Spinal cord (tissue), 10 donors: ENCODE measurements at places on chromosomes 1 and 21. TPM values are rescaled to one million over a fixed set of nuclear protein-coding genes. Genes with fewer than 3 reads are reported as not detected.

LCE1B gene
- polyA plus RNA-seq = not detected

RSPH1 gene
- polyA plus RNA-seq = 24.8 TPM

OR2AK2 gene
- polyA plus RNA-seq = not detected

DRAXIN gene
- polyA plus RNA-seq = 11.4 TPM

TPTE gene
- polyA plus RNA-seq = not detected

HMGCS2 gene
- polyA plus RNA-seq = 0.63 TPM

GRCh38 chr1:203152158-203153034 is 23.2 kb downstream of the MYBPH start:
- peak overlapping the region; percentile 49 for H3K27ac ChIP-seq
- H3K27me3 ChIP-seq = no peaks in the 10 kb centered on the region
- DNase-seq = no peak
- H3K36me3 ChIP-seq = peaks cover 13% of the 10 kb centered on the region

DNA sequence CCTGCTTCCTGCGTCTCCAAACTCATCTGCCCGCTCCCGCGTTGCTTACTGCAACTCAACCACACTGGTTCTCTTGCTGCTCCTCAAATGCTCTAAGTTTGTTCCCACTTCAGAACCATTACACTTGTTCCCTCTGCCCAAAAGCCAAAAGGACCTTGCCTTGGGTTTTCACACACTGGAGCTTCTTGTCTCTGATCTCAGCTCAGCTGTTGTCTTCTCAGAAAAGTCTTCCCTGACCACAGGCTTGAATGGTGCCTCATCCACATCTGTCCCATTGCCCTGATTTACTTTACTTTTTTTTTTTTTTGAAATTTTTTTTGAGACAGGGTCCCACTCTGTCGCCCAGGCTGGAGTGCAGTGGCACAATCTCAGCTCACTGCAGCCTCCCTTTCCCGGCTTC is 44.3 kb upstream of the SYT14 start:
- H3K4me3 ChIP-seq = no peak overlapping the region
- DNase-seq = no peak
- H3K36me3 ChIP-seq = no peaks in the 10 kb centered on the region
- H3K27me3 ChIP-seq = peaks cover 3% of the 10 kb centered on the region
- H3K4me1 ChIP-seq = no peaks in the 10 kb centered on the region
- H3K27ac ChIP-seq = no peak overlapping the region

GRCh38 chr1:31772669-31773248 is 8.6 kb upstream of the ADGRB2 start:
- H3K4me1 ChIP-seq = peaks cover 53% of the 10 kb centered on the region
- H3K36me3 ChIP-seq = no peaks in the 10 kb centered on the region
- no peak for DNase-seq

DNA sequence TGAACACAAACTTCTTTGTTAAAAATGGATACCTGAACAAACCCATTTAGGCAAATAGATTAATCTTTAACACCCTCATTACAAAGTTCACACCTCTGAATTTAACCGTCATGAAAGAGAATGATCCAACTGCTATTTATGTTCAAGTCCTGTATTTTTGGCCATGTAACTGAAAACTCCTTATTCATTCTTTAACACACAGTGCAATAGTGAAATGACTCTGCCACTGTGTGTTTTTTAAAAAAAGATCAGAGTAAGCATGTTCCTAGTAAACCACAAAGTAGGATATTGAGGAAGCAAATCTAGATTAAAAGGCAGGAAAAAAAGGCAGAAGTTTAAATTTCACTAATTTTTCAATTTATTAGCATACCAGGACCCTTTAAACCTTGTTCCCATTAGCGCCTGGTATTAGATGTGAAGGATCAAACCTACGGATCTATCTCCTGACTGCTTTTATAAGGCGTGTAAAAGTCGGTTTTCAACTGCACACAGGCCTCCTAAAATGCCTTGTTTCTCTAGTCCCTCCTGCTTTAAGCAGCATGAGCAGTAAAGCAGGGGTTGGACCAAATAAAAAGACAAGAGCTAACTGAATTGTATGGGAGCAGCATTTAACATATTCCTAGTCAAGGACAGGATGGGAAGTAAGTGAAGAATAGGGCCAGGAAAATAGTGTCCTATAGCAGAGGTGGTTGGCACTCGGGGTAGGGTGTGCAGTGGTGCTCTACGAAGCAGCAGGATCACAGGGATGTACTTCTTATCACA is 33.4 kb downstream of the NUCKS1 start:
- no peaks in the 10 kb centered on the region for H3K4me1 ChIP-seq
- H3K36me3 ChIP-seq = peaks cover 5% of the 10 kb centered on the region
- no peak overlapping the region for H3K27ac ChIP-seq
- no peak for DNase-seq
- H3K4me3 ChIP-seq = no peak overlapping the region
- no peaks in the 10 kb centered on the region for H3K27me3 ChIP-seq

- no peaks in the 10 kb centered on the region for H3K36me3 ChIP-seq
- no peaks in the 10 kb centered on the region for H3K27me3 ChIP-seq
- H3K4me1 ChIP-seq = peaks cover 3% of the 10 kb centered on the region
- DNase-seq = no peak
Measured at GRCh38 chr1:117318426-117318825, 48.8 kb upstream of the MAN1A2 start.

GRCh38 chr1:75133750-75134646 is at the start of gene LHX8:
Gene LHX8 (plus strand): TSS chr1:75134388. CDS start chr1:75136615, 2,227 bp downstream.
- DNase-seq = peak; percentile 58
- H3K4me3 ChIP-seq = no peak within 1 kb of the TSS
- H3K27me3 ChIP-seq = peaks cover 97% of the 10 kb centered on the region
- peaks cover 37% of the 10 kb centered on the region for H3K4me1 ChIP-seq
- H3K36me3 ChIP-seq = no peaks in the 10 kb centered on the region

DNA sequence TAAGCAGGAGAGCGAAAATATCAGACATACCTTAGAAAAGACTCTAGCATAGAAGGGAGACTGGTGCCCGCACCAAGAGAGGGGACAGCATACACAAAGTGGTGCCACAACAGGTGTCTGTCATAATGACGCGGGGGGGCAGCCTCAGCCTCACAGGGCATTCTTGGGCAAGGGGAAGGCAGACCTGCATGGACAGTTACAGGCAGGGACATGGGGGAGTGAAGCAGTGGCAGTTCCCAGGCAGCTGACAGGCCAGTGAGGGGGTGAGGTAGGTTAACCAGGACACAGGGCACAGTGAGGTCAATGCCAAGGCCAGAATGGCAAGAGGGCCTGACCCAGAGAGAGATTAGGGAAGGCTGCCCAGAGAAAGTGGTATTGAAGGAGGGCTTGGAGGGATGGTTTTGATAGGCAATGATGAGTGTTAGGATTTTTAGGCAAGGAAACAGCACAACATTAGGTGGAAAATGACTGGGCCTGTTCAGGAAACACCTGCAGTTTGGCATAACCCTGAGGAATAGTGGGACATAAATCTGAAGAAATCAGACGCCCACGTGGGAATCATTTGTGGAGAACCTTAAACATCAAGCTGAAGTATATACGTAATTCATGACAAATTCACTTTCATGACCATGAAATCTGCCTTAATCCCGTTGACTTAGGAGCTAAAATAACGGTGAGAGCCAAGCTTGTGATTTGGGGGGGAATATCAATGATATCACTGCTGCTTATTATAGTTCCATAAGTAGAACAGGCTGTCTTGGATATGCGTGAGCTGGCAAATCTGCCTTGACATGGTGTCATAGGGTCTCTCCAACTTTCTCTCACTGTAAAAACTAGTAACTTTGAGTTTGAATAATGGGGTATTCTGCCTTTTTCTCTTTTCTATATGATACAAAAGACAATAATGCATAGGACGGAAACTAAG is 8.9 kb downstream of the PTPN14 start:
- H3K27ac ChIP-seq = no peak overlapping the region
- no peaks in the 10 kb centered on the region for H3K27me3 ChIP-seq
- no peak overlapping the region for H3K4me3 ChIP-seq
- no peaks in the 10 kb centered on the region for H3K4me1 ChIP-seq
- no peaks in the 10 kb centered on the region for H3K36me3 ChIP-seq

DNA sequence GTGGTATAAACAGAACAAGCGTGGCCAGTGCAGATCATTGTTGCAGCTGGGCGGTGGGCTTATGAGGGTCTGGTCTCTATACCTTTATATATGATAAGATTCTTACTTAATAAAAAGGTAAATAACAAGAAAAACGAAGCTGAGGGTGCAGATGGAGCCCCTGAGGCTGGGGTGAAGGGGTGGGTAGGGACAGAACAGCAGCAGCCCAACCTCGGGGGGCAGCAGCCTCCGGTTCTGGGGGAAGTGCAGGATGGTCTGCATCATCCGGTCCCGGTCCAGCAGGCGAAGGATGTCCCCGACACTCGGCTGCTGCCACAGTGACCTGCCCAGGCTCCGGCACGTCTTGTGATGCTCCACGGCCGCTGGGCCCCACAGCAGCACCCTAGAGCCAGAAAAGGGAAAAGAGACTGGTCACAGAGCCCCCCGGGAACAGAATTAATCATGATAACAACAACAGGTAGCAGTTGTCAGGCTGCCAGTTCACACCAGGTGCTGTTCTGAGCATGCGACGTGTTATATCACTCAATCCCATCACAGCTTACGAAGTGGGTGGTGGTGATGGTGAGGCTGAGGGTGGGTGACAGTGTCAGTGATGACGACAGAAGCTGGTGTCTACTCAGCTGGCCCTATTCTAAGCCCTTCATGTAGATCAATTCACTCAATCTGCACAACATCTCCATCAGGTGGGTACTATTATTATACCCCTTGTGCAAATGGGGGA is 35.5 kb downstream of the MRAP start:
- H3K27ac ChIP-seq = peak overlapping the region; percentile 90
- no peaks in the 10 kb centered on the region for H3K27me3 ChIP-seq
- peaks cover 49% of the 10 kb centered on the region for H3K4me1 ChIP-seq
- DNase-seq = no peak
- H3K36me3 ChIP-seq = peaks cover 52% of the 10 kb centered on the region
- H3K4me3 ChIP-seq = no peak overlapping the region
